ENCODE measurements at places on chromosomes 2 and 18.

DNA sequence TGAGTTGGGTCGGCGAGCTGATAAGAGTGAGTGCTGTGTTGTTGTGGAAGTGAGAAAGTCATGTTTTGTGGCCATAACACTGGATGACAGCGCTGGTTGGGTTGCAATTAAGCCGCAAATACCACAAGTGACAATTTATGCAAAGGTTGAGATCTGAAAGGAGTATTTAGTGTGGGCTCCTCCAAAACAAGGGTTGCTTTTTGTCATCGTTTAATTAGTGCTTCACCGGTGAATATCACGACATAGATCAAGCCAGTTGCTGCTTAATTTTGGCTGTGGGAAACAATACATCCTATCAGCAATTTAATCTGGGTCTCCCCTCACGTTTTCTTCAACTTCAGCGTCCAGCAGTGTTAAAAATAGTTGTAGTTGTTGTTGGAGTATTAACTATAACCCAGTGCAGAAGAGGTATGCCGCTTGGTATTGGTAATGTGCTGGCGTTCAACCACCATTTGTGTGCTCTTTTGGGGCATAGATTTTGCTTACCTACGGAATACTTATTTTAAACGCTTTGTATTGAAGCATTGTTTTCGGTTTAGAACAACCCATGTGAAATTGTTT, 662 bp downstream of the ACVR2A start:
- DNase-seq: no peak

- DNase-seq: no peak
Measured at GRCh38 chr2:37887286-37887685, 37.8 kb upstream of the RMDN2 start.

GRCh38 chr2:235637896-235638295, 144.1 kb downstream of the AGAP1 start:
- DNase-seq: no peak

- no peak for DNase-seq
Measured at GRCh38 chr2:58913082-58913726, 672.1 kb upstream of the FANCL start.

DNA sequence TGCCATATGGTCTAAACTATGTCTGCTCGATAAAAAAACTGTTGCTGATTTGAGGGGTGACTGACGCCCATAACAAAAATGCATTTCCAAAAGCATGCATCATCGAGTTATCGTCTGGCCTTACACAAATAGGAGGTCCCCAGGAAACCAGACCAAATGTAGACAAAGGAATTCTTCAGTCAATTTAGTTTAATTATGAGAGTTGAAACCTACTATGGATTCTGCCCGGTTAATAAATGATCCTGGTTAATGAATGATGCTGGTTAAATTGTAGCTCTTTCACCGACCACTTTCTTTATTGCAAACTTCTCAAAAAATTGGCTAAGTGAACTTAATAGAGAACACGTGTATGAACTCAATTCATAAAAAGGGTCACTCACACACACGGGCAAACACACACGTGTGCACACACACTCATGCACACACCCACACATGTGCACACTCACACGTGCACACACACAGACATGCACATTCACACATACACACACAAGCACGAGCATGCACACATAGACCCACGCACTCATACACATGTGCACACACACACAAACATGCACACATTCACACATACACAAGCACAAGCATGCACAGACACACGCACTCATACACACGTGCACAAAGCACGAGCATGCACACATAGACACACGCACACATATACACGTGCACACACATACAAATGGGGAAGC, 59.0 kb upstream of the SALL3 start:
- DNase-seq: no peak

DNA sequence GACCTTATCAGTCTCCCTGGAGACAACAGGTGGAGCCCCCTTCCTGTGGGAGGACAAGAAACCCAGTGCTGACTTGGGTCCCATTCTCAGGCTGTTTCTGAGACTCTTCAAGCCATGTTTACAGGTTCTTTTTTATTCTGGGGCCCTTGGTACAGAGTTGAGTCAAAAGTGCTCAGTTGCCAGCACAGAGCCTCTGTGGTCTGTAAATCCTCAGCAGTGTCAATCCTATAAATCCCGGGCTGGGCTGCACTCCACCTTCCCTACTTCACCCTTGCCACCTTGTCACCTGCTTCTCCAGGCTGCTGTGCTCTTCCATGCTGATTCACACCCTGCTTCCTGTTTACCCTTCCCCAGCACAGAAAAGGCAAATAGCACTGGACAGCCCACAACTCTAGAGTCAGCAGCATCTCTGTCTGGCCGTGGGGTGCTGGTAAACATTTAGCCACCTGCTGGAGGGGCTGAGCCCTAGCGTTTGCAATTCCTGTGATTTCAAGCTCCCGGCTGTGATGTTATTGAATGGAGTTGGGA, 74.7 kb downstream of the TNFRSF11A start:
- DNase-seq: no peak

DNA sequence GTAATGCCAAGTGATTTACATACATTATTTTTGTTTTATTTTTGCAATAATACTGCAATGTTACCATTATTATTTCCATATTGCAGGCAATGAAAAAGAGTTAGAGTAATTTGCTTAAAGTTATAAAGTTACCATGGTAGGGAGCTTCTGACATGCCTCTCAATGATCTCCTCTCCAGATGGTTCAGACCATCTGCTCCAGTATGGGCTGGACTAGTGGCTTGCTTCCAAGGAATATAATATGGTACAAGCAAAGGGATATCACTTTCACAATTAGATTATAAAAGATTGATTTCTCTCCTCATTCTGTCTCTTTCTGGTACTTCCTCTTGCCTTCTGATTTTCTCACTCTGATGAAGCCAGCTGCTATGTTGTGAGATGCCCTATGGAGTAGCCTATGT, 245.4 kb downstream of the INSIG2 start:
- no peak for DNase-seq

GRCh38 chr18:34647251-34647650, 62.8 kb upstream of the DTNA start:
- DNase-seq: no peak

DNA sequence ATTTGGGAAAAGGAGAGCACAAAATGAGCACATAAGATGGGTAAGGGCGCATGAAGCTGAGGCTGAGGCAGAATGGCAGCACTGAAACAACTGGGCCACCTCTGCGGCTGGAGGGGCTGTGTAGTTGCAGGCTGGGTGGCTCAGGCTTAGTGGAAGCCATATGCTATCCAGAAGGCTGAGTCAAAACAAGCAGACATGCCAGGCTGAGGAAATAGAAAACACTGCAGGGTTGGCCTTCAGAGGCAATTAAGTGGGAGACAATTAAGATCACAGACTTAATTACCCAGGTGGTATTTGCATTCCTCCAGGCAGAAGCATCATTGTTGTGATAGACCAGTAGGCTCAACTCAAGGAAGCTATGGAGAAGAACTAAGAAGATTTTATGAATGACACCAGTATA, 11.4 kb upstream of the XPO1 start:
- DNase-seq: no peak

DNA sequence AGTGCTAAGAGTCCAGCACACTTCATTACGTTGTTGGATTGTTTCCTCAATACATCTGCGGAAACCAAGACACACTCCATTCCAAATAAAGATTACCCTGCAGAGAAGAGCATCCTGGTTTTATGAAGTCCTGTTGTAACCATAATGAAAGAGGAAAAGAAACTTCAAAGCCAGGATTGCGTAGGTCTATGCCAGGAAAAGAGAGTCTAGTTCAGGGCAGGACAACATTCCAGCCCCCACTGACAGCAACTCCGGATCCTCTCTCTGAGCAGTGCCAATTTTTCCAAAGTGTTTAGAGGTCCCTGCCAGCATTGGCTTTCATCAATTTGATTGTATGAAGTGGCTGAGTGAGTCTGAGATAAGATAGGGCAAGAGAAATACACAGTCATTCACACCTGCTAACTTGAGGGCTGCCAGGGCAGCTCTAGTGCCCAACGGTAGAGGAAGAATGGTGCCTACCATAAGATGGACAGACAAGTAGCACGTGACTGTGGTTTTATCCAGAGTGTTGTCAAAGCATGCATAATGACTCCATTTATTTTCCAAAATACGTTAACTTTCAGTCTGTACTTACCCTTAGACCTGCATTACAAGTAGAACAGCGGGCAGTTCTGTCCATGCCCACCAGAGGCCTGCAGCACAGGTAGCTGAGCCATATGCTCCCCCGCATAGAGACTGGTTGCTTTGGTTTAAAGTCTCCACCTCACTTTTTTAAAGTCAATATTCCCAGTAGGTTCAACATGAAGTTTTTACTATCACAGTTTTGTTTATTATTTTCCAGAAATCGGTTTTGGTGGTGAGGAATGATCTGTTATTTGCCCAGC, 23.7 kb downstream of the PIEZO2 start:
- DNase-seq: no peak

DNA sequence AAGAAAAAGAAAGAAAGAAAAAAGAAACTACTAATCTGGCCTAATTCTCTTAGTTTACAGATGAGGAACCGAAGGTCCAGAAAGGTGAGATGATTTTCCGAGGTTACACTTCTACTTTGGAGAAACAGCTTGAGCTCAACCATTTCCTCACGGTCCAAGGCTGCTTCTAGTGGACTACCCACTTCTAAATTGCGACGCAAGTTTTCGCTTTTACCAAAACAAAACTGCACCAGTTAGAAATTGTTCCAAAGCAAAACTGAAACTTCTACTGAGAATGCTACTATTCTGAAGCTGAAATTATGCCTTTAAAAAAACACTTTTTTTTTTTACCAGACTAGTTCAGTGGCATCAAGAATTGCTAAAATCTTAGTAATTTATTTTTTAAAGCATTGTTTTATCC, 101.6 kb downstream of the INO80D start:
- no peak for DNase-seq

GRCh38 chr2:163601377-163601776, 134.4 kb downstream of the FIGN start:
- no peak for DNase-seq

DNA sequence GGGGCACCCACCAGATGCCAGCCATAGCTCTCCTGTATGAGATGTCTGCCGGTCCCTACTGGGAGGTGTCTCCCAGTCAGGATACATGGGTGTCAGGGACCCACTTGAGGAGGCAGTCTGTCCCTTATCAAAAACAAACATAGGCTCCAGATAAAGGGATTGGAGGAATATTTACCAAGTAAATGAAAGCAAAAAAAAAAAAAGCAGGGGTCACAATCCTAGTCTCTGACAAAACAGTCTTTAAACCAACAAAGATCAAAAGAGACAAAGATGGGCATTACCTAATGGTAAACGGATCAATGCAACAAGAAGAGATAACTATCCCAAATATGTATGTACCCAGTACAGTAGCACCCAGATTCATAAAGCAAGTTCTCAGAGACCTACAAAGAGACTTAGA, 640.0 kb upstream of the LRRTM4 start:
- DNase-seq: no peak

GRCh38 chr2:216830346-216830745, 29.5 kb downstream of the TNP1 start:
- no peak for DNase-seq

DNA sequence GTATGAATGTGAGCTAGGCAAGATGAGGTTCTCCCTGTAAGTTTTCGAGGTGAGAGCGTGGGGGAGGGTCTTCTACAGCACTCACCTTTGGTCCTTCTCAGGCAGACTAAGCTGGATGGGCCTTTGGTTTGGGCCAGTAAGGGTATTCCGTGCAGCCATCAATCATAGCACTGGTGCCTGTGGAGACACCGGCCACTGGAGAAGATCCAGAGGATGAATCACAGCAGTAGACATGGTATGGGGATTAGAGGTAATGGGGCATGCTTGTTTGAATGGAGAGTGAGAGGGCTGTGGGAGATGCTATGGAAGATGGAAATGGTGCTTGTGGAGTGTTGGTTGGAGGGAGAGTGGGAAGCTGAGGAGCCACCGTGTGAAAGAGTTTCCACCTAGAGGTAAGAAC, 16.1 kb downstream of the MAPRE3 start:
- no peak for DNase-seq

- DNase-seq: no peak
Measured at GRCh38 chr2:71926876-71927756, 220.5 kb downstream of the CYP26B1 start.

GRCh38 chr2:24830351-24830750, 37.1 kb downstream of the CENPO start:
- DNase-seq: no peak

DNA sequence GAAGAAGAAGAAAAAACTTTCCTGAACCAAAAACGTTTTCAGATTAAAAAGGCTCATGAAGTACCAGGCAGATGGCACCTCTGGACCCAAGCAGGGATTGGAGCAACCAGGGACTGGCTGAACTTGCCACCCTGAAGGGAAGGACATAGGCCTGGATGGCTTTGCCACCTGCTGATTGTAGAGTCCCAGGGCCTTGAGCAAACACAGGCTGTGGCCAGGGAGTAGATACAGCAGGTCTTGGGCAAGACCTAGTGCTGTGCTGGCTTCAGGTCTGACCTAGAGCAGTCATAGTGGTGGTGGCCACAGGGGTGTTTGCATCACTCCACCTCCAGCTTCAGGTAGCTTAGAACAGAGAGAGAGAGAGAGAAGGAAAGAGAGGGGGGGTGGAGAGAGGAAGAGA, 231.5 kb upstream of the FBXO11 start:
- DNase-seq: no peak

DNA sequence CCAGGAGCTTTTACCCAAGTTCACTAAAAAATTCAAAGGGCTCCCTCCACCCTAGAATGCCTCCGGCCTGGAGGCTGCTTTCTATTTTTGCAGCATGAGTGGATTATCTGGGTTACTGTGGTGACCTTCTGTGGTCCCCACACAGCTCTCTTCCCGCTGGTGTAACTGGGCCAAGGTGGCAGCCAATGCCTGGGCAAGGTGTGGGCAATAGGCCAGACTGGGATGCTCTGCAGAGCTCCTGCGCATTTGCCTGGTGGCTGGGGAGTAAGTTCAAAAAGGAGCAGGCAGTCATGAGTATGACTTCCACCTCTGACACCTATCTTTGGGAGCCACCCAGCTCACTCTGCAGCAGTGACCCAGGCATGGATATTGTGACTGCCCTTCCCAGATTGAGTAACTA, 130.5 kb upstream of the SPRED2 start:
- no peak for DNase-seq

GRCh38 chr2:237696461-237696860, 69.1 kb downstream of the LRRFIP1 start:
- no peak for DNase-seq

- DNase-seq: no peak
Measured at GRCh38 chr2:177129610-177130009, 83.0 kb upstream of the HNRNPA3 start.

- DNase-seq: no peak
Measured at GRCh38 chr2:37623406-37623805, 48.0 kb downstream of the CDC42EP3 start.

GRCh38 chr18:61882296-61883004, 10.4 kb downstream of the RNF152 start:
- no peak for DNase-seq

- DNase-seq: no peak
Measured at GRCh38 chr2:109535217-109535946, 78.4 kb downstream of the SEPTIN10 start.

GRCh38 chr2:217890445-217890844, 112.3 kb downstream of the TNS1 start:
- DNase-seq: no peak

DNA sequence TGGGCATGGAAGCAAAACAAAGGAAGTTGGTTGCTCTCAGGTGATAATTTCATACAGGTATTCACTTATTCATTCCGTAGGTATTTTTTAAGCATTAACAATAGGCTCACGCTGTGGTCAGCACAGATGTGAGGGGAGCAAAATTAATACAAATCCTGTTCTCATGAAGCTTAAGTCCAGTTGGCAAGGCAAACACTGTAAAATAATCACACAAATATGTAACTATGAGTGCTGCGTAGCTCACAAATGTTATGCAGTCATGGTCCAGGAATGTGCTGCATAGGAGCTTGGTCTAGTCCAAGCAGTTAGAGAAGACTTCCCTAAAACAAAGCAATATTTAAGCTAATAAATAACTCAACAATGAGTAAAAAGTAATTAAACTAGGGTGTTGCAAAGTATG, 23.9 kb downstream of the SP5 start:
- no peak for DNase-seq
